ENCODE measurements at places on chromosomes 6 and 20.
A peak's percentile ranks its signal among the peaks of the same experiment; 100 is the strongest.

GRCh38 chr20:50409495-50409894 lies 100.7 kb upstream of the PTPN1 start:
- DNase-seq = no peak

- DNase-seq = peak; percentile 25
Observed at GRCh38 chr20:58891718-58892140, 39.2 kb downstream of the GNAS start.

GRCh38 chr6:82818727-82819126 lies 246.9 kb downstream of the UBE3D start:
- no peak for DNase-seq

DNA sequence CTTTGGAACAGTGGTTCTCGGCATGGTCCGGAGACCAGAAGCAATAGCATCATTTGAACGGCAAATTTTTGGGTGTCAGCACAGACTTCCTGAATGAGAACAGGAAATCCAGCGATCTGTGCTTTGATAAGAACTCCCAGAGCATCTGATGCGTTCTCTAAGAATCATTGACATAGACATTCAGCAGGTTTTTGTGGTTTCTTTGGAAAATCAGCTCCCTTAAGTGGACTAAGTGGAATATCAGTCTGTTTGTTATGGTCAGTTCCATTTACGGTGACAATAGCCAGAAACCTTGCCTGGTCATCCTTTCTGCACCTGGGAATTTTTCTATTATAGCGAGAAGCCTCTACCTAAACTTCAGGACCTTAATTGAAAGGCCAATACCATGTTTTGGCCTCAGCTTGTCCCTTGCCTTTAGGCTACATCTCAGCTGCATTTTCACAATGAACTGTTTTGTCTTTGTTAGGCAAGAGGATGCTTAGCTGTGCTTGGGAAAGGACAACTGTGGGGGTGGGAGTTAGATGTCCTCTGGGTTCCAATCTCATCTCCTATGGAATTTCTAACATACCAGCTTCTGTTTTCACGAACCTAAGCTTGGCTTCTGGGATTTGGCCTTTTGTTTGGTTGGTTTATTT lies 299.7 kb downstream of the CDKAL1 start:
- no peak for DNase-seq

- DNase-seq = no peak
Observed at GRCh38 chr6:139895205-139895793, 520.9 kb upstream of the CITED2 start.

DNA sequence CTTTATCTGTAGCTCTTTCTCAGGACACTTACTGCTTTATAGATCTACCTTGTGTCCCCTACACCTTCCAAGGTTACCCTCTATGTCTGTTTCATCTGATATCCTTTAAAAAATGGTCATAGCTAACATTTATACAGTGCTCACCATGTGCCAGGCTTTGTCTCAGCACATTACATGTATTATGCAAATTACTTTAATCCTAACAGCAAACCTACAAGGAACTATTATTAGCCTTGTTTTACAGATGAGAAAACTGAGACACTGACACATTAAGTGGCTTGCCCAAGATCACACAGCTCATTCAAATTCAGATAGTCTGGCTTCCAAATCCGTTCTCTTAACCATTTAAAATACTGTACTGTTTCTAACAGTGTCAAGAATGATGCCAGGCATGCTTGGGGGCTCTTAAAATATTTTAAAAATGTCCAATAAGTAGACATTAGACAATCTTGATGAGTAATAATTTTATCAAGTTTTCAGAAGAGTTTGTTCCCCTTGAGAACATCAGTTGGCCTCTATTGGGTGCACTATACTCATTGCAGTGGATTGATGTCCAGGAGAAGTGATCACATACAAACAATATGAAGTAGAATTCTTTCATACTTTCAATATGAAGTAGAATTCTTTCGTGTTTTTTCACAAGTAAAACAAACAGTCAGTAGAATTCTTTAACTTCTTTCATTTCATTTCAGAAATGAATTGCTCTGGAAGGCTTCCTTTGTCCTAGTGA lies 69.6 kb downstream of the DNAH8 start:
- no peak for DNase-seq

- DNase-seq = no peak
Observed at GRCh38 chr6:24126586-24127192, 674 bp downstream of the NRSN1 start.

DNA sequence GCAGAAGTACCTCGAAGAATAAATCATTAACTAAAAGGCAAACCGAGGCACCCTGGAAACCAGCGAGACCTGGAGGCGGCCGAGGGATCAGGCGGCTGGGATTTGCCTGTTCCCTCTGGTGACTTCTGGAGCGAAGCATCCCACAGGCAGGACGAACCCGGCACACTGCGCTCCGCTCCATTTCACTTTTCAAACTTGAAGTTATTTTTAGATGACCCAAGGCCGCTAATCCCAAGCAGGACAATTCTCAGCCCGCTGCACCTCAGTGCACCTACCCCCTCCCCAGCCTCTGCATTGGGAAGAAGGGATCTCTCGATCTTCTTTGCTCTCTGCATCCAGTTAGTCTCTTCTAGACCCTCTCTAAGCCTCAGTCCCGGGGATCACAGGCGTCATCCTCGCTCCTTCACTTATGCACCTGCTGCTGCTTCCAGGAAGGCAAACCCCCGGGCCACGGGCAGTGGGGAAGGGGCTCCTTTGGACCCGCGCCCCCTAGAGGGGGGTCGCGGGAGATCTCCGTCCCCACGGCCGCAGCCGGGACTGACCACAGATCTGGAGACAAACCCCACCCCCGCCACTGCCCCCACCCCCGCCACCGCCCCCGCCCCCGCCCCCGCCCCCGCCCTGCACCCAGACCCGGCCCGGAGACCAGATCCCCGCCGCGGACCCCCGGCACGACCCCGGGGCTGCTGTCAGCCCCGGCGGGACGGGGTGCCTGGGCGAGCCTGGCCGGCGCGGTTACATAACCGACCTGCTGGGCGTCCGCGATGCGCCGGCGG lies 636 bp downstream of the RCAN2 start:
- DNase-seq = no peak

DNA sequence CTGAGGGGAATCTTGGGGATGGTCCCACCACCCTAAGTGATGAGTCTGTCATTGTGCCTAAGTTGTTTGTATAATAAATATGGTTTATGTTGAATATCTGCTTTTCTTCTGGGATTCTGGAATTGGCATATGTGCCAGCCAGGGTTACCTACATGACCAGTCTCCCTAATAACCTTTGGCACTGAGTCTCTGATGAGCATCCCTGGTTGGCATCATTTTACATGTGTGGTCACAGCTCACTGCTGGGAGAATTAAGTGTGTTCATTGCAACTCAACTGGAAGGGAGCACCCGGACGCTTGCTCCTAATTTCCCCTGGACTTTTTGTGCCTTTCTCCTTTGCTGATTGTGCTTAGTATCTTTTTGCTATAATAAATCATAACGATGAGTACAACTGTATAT lies 8.1 kb downstream of the SMAP1 start:
- DNase-seq = no peak

GRCh38 chr20:41044409-41045062 lies 15.9 kb downstream of the TOP1 start:
- DNase-seq = no peak

DNA sequence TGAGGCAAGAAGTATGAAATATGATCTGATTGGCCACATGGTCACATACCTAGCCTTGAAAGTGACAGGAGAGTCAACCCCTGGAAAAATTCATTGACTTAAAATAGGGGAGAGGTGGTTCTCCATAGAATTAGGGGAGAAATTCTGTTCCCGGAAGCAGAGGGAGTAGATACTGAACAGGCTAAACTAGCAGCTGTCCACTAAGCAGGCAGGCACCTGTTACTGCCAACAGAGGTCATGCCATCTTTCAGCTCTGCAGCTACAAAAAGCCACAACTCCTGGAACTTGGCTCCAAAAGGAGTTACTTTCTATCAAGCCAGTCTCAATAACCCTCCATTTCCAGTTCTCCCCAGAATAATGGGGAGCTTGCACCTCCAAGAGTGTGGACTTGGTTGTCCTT lies 352.5 kb downstream of the MAFB start:
- DNase-seq = no peak

GRCh38 chr20:24332956-24333355 lies 136.5 kb upstream of the SYNDIG1 start:
- no peak for DNase-seq

DNA sequence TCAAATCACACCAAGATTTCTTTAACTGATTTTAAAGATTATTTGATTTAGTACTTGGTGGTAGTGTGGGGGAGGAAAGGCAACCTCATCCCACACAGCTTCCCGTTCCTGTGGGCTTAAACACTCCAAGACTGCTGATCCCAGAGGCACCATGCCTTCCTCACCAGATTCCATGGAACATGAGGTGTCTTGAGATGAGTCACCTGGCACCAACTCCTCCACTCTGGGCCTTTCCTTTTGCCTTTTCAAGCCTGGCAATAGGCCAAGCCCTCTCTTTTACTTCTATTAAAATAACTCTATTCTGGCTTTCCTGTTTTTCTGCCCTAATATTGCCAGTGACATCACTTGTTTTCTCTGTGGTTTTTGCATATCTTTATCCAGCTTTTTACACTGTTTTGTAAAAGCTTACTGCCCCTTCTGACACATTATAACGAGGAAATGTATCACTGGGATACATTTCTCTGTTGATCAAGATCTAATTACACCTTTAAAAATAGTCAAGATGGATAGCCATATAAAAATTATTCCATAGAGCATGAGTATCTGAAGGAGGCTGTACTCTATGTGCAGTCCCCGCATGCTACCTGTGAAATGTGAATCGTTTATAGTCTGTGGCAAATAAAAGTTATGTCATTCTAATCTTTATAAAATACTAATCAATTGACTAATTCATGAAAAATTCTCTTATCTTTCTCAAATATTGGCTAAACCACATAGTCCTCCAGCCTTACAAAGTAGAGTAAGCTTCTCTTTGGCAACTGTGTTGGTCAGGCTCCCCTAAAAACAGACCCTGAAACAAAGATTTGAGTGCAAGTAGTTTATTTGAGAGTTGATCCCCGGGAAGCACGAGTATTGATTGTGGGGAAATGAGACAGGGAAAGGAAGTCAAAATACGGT lies 257.8 kb upstream of the KCNQ5 start:
- no peak for DNase-seq

- DNase-seq = no peak
Observed at GRCh38 chr6:52144196-52145076, 41.7 kb upstream of the IL17A start.

DNA sequence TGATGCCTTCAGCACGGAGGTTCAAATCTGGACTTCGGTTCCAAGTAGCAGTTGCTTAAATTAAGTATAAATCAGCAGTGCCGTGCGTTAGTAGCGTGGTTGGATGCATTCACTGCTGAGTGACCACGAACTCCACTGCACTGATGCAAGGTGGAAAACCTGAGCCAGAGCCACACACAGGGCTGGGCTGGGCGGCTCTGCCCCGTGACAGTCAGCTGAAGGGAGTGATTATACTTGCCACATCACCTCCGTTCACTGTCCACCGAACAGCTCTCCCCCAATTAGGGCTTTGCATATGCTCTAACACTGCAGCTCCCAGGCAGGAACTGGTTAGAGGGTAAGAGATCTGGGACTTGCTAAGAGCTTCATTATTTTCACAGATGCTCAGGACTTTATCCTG lies 22.2 kb downstream of the PPP1R3G start:
- DNase-seq = no peak

GRCh38 chr6:106113256-106113959 lies 27.3 kb downstream of the PRDM1 start:
- no peak for DNase-seq

- DNase-seq = no peak
Observed at GRCh38 chr20:24935140-24935539, 13.9 kb upstream of the CST7 start.

- no peak for DNase-seq
Observed at GRCh38 chr6:82040405-82041221, 206.9 kb downstream of the IBTK start.

DNA sequence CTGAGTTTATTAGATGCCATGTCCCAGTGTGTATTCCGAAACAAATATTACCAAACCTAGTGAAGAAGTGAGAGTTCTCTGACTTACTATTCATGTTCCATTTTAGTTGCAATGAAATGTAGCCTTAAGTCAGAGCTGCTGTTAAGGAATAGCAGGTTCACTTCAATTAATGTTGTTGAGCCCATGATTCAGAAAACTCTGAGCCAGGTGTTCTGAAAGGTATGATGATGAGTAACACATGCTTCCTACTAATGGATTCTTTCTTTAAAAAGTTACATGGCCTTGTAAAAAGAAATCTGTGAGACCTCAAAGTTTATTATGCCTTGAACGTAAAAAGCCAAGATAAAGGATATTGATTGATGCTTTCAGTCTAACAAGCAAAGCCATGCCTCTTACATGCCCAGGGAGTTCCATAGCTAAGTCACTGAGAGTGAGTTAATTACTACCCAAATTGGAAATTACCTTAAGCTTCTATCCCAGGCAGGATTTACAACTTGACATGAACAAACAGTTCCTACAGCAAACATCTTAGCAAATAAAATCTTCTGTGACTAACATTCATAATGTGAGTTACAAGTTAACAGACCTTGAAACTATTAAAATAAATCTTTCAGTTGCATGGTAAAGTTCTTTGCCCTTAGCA lies 122.9 kb downstream of the AKAP7 start:
- no peak for DNase-seq

- no peak for DNase-seq
Observed at GRCh38 chr6:12785921-12786320, 69.4 kb downstream of the PHACTR1 start.

DNA sequence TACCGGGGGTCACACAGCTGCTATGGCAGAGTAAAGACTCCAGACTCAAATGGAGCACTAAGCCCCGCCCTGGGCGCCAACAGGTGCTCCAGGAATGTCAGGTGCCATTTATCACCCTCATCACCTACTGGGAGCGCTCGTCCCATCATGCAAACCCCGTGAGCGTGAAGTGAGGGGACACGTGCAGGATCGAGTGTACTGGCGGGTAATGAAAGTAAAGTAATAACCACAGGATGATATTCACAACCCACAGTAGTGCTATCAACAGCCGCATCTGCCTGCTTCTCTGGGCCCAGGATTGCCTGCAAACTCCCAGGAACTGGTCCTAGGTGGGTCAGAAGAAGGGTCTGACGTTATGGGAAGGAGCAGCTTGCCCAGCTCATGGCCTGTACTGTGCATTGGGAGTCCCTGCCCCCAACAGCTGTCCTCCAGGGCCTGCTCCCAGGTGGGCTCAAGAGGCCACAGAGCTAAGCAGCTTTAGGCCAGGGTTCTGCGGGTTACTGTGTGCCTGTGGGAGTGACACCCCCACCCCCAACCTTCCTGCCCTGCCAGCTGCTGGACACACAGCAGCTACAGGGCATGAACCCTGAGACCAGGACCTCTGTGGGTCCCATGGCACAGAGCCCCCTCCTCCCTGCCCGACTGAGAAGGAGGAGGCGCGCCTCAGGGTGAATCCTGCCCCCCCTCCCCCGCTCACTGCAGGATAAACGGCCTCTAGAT lies 120.5 kb upstream of the SULF2 start:
- no peak for DNase-seq

DNA sequence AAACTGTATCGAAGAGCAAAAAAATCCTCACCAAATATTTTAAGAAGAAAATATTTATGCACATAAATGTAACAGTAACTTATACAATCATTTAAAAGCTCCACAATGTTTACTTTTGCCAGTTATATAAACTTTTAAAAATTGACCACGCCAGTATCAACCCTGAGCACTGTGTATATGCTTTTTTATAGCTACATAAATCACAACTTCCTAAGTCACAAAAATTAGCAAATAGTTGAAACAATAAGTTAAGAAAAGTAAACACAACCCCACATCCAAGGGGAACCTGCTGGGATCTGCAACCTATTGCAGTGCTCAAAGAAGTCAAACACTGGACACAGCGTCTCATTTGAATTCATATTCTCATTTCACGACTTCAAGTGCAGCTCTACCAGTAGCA lies 89.8 kb upstream of the DST start:
- no peak for DNase-seq

Measured in activated CD4-positive, alpha-beta T cell treated with anti-CD3 and anti-CD28 coated beads for 4 hours (primary cell).